ENCODE measurements at places on chromosomes 3 and 15.

- DNase-seq, result no peak
Observed at GRCh38 chr3:99751649-99752048, 66.0 kb upstream of the CMSS1 start.

GRCh38 chr3:149415484-149415883 is 38.0 kb upstream of the TM4SF1 start:
- DNase-seq, result peak; percentile 32

DNA sequence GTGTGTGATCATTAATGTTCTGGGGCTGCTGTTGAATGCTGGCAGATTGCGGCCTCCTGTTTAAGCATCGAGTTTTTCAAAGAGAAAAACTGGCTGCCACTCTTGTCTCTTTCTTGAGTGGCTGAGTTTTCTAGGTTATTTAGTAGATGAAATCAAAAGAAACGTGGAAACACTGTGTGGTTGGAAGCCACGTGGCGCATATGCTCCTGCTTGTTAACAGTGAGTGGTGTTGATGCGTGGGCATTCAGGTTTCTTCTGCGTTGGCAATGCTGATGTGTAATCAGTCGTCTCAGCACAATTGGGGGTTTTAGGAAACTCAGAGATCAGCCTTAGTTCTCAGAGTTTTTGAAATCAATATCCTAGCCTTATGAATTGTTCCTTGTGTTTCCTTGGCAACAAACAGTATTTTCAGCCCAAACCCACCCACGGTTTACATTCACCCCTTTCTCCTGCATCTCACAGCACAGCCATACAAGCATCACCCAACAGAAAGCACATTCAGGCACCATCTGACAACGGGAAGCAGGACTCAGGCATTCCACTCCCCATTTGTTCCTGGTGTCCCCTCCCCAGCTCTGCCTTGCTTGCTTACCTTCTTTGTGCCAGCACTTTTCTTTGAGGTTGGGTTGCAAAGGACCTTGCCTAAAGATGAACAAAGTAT is 74.7 kb downstream of the SEC22A start:
- DNase-seq, result no peak

GRCh38 chr3:54372232-54372631 is 249.9 kb downstream of the CACNA2D3 start:
- no peak for DNase-seq

- DNase-seq, result no peak
Observed at GRCh38 chr15:61889706-61890105, 170.5 kb downstream of the VPS13C start.

- DNase-seq, result no peak
Observed at GRCh38 chr15:74794248-74794969, 12.5 kb downstream of the CSK start.

GRCh38 chr3:65096110-65096745 is 408.4 kb upstream of the ADAMTS9 start:
- no peak for DNase-seq

GRCh38 chr3:188677344-188677743 is 494.4 kb upstream of the TPRG1 start:
- DNase-seq, result peak; percentile 74

DNA sequence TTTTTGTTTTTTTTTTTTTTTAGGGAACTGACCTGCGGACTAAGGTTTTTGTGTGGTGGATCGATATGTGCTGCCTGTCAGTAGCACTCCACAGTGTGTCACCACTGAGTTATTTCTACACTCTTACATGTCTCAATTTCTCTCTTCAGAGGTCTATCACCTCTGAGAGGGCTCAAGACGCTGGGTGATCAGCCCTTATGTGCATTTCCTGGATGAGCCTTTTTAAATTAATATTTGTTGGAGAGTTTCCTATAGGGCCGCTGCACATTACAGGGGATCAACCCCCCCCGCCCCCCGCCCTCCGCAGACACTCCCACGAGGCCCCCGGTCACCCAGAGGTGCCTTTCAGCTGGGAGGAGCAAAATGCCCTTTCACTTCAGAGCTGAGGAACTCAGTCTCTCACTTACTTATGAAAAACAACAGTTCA is 34.5 kb upstream of the AP4E1 start:
- DNase-seq, result peak; percentile 62

DNA sequence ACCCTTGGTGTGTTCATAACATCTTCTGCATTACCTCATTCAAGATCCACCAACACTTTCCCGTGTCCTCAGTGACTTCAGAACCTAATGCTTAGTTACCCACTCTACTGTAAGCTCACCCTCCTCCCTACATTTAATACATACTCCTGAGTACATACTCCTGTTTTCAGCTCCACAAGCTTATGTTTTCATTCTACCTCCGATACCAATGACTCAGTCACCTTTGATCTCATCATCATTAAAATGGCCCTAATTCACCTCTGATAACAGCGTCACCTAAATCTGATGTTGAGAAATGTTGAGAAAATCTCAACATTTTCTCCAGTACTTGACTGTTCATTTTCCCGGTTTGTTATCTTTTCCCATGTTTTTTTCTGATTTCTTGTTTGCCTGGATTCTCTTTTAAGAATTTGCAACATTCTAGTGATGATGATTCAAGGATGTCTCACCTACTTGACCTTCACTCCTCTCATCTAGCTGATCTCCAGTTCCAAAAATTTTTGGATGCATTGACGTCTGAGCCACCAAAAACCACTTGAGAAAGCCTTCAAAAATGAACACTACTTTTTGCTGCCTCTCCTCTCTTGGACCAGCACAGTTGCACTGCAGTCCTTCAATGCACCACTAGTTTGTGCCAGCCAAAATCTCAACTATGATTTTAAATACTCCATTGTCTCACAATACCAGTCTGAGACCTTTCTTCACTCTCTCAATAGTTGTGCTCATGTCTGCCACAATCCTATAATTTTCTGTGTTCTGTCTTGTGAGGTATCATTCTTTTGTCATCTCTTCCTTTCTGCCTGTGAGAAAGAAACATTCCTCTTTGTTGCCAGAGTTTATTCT is 220.7 kb upstream of the SEMA6D start:
- no peak for DNase-seq

DNA sequence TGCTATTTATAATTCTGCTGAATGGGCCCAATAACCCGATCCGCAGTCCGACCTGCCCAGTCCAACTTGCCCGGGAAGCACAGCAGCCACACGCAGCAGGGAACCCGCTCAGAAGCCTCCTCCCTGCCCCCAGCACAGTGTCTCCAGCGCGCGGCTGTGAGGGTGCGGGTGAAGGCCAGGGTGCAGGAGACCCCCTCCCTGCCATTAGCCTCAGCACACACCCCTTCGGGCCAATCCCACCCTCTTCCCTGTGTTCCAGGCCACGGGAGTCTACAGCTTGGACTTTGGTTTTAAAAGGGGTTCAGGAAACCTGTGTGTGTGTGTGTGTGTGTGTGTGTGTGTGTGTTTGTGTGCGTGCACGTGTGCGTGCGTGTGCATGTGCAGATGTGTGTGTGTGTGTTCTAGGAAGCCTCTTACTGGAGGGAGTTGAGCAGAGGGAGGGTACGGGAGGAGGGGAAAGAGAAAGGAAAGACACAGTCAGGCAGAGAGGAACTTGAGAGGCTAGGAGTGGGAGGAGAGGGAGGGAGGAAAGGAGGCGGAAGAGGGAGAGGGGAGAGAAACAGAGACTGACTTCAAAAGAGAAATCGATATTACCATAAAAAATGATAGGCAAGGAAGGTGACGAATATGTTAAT is 34.2 kb downstream of the ATP2B2 start:
- peak; percentile 39 for DNase-seq

GRCh38 chr3:11757441-11757875 is 89.2 kb downstream of the TAMM41 start:
- DNase-seq, result peak; percentile 2

DNA sequence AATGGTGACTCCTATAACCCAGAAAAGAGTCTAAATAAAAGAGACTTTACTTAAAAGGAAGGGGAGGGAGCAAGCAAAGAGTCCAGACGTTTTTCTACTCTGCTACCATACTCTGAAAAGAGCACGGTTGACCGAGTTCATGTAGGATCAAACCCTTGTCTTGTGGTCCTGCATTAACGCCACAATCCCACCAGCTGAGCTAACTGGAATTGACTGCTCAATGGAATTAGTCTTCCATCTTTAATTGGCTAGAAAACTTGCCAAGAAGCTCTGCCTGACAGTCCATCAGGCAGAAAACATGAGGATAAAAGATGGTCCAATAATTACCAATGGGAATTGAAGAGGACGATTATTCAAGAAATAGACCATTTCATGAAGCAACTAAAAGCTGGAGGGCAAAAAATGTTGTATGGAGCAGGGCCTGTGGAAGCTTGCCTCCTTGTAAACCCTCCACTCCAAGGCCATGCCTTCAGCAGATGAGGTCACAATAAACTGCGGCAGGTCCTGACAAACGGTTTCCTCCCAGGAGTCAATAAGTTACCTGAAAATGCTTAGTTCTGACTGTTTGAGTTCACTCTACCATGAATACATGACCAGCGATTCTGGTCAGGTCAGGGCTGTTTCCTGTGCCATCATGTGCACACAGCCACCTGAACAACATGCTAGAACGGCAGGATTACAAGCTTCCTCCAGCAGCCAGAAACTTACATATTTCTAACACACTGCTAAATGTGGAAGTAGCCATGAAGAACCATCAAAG is 35.6 kb upstream of the ARHGEF3 start:
- DNase-seq, result no peak

DNA sequence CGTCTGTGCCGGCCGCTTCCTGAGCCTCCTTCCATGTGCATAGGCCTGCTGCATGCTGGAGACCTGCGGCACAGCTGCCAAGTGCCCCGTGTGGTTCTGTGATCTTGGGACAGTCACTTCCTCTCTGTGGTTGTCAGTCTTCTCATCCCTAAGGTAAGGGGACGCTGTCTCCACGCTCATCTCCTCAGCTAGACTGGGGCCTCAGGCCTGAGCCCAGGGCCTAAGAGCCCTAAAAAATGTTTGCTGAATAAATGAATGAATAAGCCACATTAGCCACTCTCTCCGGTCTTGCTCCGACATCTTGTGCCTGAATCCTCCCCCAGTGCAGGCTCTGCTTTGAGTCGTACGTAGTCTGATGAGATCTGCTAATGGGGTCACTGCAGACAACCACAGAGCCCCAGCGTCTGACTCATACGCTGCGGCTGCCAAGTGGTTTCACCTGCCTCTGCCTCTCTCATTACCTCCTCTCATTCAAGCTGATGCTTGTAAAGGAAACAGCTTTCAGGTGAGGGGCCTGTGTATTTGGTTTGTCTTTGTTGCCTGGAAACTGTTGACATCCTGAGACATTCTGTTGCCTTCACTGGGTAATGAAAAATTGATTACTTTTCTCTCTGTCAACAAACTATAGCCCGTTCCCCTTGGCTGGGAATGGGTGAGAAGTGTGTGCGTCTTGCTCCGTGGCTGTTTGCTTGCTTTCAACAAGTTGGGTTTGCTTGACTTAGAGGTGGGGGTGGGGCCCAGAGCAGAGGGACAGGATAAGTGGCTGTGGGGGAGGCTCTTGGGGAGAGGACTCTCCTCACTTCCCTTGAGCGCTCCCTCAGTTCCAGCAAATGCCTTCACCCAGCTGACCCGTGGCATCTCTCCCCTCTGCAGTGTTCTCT is 15.9 kb downstream of the RPLP1 start:
- no peak for DNase-seq

Data from inflammatory macrophage treated with lipopolysaccharide for 4 hours (primary cell).